ENCODE measurements at places on chromosomes 2 and 18. TPM values are rescaled to one million over a fixed set of nuclear protein-coding genes. Genes with fewer than 3 reads are reported as not detected.

Gene ACMSD
- 0.34 TPM for polyA plus RNA-seq

GRCh38 chr2:45233301-45233700, 224.0 kb upstream of the SIX2 start:
- DNase-seq = no peak

GRCh38 chr2:55019526-55020258, 30.6 kb downstream of the RTN4 start:
- DNase-seq = no peak

GRCh38 chr2:225006730-225007129, 35.5 kb downstream of the DOCK10 start:
- no peak for DNase-seq

DNA sequence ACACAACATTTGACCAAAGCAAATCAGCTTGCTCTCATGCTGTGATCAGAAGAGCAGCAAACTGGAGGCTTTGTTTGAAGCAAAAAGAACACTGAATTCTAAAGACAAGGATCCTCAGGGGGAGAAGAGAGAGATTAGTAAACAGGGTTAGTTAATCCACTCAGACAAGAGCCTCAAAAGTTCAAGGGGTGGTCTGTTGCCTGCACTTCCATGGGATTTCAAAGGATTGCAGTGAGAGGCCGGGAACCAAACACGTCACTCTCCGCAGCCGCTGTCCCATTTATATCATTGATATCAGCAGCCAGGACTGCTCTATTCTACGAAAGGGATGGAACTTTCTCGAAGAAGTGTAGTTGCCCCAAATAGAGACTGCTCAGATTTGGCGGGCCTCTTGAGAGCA, 97.8 kb upstream of the SP3 start:
- no peak for DNase-seq

All from large intestine (tissue), 12 donors.